Stimulated activated CD8-positive, alpha-beta memory T cell treated with anti-CD3 and anti-CD28 coated beads, Interleukin-4, amount 100 ng/mL, for 1 hour (primary cell): ENCODE measurements at places on chromosomes 5 and 9.

DNA sequence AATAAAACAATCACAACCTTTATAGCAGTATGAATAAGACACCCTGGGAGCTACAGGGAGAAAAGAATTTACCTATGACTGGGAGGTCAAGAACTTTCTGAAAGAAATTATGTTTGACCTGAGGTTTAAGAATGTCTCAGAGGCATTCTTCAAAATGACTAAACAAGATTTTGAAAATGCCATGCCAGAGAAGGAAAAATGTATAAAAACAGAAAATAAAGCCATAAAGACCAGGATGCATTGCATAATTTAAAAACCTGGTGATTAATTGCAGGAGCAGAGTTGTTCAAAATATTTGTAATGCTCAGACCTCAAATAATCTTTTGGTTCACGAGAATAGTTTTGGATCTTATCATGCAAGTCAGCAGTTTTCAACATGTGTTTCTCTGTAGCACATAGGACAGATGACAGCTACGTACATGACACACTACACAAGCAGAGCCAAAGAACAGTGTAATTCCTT lies 954.7 kb upstream of the ARRDC3 start:
- DNase-seq: no peak

- no peak for DNase-seq
Measured at GRCh38 chr9:75147638-75148037, 59.3 kb downstream of the OSTF1 start.

DNA sequence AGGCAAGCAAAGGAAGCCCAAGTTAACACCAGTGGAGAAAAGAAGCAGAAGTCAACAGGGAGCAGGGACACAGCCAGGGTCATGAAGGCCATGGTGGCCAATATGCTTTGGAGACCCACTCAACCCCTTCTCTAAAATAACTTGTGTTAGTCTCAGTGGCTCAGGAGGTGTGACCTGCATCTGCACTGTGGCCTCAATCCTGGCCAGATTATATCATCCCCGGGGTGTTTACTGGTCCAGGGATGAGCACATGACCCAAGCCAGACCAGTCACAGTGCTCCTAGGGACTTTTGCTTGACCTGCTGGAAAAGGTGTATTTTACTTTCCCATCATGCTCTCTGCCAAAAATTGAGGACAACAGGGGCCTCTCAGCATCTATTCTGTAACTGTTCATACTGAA lies 105.2 kb downstream of the DPYSL3 start:
- no peak for DNase-seq

- no peak for DNase-seq
Measured at GRCh38 chr5:83387041-83387440, 84.5 kb upstream of the VCAN start.

- no peak for DNase-seq
Measured at GRCh38 chr9:116635908-116636307, 51.2 kb upstream of the TRIM32 start.

GRCh38 chr9:107294756-107295155 lies 11.7 kb downstream of the RAD23B start:
- DNase-seq: no peak

GRCh38 chr9:123749580-123750202 lies 180.2 kb downstream of the DENND1A start:
- no peak for DNase-seq

DNA sequence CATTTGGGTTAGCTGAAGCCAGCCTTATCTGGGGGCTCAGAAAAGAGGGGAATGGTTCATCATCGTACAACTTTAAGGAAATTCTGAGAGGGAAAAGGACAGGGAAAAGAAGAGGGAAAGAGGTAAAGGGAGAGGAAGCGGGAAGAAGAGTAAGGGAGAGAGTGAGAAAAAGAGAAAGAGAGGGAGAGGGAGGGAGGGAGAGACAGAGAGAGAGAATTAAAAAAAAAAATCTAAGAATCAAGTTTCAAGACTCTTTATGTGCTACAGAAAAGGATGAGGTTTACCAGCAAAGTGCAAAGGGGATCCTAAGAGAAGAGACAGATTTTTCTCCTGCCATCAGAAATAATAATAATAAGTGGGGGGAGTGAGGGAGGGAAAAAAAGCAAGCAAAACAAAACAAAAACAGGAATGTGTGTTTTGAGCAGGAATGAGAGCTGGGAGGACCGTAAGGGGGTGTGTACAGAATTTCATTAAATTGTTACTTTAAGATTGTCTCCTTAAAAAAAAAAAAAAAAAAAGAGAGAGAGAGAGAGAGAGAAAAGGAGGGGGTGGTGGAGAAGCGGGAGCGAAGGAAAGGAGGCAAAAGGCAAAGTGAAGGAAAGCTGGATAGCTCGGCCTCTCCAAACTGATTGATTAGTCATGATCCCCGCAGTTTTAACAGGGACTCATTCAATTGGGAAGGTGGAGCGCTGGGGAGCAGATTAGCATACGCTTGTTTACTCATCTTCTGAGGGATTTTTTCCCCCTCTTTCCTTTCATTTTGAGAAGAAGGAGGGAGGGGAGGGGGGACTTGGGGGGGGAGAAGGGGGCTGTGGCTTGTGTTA lies 438 bp upstream of the PAPPA start:
- DNase-seq: no peak

DNA sequence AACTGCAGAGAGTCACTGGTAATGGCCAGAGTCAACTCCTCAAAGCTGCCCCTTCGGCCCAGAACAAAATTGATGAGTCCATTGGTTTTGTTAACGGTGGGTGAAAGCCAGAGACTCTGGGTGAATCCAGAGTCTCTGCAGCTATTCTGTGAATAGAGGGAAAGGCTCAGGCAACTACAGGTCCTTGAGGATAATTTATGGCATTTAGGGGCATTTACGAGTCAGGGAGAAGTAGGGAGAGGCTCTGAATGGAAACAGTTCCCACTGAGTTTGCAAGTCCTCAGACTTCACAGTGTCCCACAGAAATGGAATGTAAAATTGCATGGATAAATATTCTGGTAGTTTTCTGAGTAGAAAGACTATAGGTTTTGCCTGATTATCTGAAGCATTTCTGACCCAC lies 257.8 kb downstream of the SEC61B start:
- DNase-seq: no peak

DNA sequence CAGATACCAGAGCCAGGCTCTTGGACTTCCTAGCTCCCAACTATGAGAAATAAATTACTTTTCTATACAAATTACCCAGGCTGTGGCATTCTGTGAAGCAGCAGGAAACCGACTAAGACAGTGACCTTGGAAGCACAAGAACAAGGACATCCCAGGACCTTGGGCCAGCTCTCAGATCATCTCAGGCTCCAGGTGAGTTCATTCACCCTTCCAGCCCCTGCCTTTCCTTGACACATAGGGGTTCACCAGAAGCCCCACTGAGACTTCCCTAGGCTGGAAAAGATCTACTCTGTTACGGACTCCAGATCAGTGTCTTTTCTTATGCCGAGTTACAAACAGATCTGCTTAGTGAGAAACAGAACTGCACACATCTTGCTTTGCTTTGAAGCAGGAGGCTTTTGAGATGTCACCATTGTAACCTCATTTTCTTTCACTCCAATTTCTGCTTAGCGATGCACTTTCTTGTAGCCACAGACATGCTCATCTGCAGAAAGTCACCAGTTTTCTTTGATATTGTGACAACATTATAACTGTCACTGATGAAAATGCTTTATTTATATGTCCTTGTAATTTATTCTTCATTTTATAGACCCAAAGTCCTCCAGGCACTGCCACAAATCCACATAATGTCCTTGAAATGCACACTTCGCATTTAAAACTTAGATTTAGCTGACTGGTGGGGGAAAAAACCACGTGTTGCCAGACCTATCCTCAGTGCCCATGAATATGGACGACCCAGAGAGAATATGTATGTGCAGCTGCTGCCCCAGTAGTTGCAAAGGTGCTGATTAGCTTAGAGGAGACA lies 8.1 kb downstream of the CD180 start:
- no peak for DNase-seq

GRCh38 chr5:175715627-175716522 lies 58.0 kb downstream of the HRH2 start:
- no peak for DNase-seq

DNA sequence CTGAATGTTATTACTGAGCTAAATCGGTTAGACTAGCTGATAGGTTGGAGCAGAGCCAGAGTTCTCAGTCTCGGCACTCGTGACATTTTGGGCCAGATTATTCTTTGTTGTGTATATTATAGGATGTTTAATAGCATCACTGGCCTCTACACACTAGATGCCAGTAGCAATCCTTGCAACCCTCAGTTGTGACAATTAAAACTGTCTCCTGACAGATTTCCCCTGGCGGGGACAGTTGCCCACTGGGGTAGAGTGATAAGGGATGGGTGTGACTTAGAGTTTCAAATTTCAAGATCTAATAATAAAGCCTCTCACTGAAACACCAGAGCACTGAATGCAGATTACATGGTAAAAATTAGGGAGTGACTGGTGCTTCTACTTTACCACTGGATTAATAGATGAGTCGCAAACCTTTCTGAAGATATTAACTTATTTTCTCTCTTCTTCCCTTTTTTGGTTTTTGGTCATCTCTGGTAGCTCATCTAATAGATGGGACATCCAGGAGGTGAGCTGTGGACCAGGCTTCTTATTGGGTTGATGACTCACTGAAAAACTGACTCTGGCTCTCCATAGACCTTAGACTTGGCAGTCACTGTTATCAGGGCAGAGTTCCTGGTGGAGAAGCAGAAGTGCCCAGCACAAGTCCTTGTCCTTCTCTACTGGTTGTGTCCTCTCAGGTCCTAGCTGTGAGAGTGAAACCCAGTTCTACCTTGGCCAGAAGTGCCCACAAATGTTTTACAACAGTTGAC lies 150.3 kb downstream of the UNC13B start:
- no peak for DNase-seq

- DNase-seq: no peak
Measured at GRCh38 chr5:59829386-59829785, 64.1 kb downstream of the PDE4D start.

- no peak for DNase-seq
Measured at GRCh38 chr9:109437286-109437685, 60.8 kb downstream of the PTPN3 start.

DNA sequence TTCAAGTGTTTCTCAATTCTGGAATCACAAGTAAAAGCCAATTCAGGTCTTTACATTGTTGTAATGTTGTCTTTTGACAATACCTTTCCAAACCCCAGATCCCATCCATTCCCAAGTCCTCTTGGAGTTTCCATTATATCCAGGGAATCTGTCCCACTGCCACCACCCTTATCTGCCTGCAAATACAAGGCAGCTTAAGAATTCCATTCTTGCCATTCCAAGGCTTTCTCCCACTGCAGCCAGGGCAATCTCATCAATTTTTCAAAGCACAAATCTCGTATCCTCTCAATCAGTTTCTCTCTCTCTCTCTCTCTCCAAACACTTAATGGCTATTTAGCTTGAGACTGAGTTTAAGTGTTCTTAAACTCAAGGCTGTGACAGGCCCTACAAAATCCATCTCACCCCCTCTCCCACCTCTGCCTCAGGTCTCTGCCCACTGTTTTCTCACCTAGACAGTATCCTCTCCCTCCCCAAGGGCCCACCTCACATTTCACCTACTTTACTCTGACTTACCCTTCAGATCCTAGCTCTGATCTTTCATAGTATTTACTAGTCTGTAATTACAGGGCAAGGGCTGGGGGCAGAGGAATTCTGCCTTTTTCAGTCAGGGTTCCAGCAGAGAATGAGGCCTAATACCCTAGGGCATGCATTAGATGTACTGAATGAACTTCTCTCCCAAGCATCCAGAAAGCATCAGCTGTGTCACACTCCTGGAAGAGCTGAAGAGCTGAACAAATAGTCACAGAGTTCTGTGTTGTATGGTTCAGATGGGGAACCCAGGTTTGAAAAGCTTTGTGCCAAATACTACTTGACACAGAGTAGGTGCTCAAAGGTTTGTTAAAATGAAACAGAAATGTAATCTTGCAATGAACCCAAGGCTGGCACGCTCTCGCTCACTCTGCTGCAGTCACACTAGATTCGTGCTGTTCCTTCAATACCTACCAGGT lies 46.0 kb downstream of the RAPGEF1 start:
- no peak for DNase-seq

GRCh38 chr9:89617978-89618377 lies 13.2 kb downstream of the GADD45G start:
- no peak for DNase-seq
